ENCODE measurements at places on chromosomes 11 and 22.

GRCh38 chr11:100469835-100470234 is 217.3 kb upstream of the ARHGAP42 start:
- DNase-seq = no peak

GRCh38 chr11:76628408-76628947 is 42.1 kb downstream of the LRRC32 start:
- no peak for DNase-seq

DNA sequence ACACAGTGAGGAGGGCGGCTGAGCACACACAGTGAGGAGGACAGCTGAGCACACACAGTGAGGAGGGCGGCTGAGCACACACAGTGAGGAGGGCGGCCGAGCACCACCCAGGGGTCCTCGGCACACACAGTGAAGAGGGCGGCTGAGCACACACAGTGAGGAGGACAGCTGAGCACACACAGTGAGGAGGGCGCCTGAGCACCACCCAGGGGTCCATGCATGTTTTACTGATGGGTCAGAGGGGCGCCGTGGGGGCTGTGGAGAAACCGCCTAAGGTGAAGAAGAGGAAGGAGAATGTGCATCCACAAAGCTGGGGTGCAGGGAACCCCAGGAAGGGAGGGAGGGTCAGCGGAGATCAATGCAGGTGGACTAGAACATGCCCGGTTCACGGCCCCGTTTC is 461.8 kb downstream of the BRD1 start:
- no peak for DNase-seq

GRCh38 chr22:47071078-47071806 is 308.8 kb downstream of the TBC1D22A start:
- no peak for DNase-seq
